ENCODE measurements at places on chromosomes 6 and 20.

- no peak for DNase-seq
These were observed 12.7 kb upstream of the EFHC1 start for GRCh38 chr6:52407467-52407866.

DNA sequence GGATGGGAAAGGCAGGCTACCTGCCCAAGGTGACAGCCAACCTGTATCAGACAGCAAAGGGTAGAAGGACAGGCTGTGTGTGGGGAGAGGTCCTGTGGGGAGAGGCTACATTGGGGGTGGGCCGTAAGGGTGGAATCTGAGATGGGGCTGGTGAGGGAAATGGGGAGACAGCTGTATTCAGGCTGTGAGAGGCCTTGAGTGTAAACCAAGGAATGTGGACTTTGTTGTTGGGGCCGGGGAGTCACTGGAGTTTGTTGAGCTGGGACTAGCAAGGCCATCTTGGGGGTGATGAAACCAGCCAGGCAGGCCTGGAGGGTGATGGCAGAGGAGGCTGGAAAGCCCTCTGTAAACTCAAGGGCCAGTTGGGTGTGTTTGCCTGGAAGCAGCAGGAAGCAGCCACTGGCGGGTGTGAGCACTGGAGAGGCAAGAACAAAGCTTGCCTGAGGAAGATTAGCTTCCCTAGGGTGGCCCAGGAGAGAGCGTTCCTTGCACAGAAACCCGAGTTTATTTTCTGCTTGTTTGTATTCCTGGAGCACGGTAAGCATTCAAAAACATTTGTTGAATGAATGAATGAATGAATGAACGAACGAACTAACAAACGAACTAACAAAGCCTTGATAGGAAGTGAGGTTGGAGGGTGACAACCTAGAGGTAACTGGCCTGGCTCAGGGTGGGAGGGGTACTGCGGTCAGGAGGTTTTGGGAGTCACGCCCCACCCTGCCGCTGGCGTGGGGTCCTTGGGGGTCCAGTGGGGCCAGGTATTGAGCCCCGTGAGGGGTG, 18.9 kb downstream of the TTBK1 start:
- DNase-seq, result no peak

DNA sequence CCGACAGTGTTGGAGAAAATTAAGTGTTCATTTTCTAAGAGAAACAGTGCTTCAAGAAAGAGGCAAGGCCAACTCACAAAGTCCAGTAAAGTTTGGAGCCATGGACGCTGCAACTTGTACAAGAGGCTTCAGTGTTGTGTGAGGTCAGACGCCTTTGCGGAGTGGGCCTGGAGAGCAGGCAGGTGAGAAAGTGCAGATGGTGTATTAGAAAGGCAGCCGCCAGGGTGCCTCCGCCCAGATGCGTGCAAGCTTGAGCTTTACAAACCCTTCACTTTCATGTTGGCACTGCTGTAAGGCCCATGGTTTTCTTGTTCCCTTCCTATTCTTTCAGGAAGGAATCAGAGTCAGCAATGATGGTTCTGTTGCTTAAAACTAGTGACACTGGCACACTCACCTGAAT, 25.4 kb upstream of the EXOC2 start:
- DNase-seq, result no peak

GRCh38 chr6:45877970-45878590, 137.6 kb downstream of the CLIC5 start:
- DNase-seq, result no peak

DNA sequence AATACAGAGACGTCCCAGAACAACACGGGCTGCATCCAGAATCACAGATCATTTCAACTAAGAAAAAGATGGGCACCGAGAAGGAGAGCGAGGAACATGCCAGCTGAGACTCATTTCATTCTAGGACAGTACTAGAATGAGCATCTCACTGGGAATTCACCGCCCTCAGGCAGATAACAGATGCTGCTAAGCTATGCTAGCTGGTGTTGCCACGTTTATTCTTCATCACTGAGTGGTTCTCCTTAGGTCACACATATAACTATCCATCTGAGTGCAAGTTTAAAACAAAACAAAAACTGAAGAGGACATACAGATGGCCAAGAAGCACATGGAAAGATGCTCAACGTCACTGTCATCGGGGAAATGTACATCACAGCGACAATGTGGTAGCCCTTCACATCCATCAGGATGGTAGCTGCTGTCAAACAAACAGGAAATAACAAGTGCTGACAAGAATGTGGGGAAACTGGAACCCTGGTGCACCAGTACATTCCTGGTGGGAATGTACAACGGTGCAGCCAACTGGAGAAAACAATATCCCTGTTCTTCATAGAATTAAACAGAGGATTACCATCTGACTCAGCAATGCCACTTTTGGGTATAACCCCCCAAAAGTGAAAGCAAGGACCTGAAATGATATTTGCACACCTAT, 97.6 kb downstream of the SLC22A23 start:
- DNase-seq, result no peak

GRCh38 chr6:78554341-78554740, 313.0 kb upstream of the IRAK1BP1 start:
- DNase-seq, result no peak

DNA sequence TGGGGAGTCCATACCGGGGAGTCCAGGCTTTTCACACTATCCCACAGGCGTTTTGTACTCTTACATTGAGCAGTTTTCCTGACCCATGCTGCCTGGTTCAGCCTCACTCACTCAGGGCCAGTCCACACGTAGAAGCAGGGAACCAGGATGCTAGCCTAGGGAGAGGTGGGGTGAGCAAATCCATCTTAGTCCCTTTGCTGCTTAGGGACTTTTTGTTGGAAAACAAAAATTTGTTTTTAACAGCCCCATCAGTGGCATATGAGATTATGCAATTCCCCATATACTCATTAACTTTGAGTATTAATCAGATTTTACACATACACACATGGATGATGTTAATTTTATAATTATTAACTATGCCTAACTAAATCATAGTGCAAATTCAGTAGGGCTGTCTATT, 84.2 kb downstream of the EZR start:
- no peak for DNase-seq

GRCh38 chr20:3739054-3739925, 6.8 kb downstream of the HSPA12B start:
- no peak for DNase-seq

- DNase-seq, result no peak
These were observed 51.0 kb upstream of the ASIP start for GRCh38 chr20:34190262-34190661.

DNA sequence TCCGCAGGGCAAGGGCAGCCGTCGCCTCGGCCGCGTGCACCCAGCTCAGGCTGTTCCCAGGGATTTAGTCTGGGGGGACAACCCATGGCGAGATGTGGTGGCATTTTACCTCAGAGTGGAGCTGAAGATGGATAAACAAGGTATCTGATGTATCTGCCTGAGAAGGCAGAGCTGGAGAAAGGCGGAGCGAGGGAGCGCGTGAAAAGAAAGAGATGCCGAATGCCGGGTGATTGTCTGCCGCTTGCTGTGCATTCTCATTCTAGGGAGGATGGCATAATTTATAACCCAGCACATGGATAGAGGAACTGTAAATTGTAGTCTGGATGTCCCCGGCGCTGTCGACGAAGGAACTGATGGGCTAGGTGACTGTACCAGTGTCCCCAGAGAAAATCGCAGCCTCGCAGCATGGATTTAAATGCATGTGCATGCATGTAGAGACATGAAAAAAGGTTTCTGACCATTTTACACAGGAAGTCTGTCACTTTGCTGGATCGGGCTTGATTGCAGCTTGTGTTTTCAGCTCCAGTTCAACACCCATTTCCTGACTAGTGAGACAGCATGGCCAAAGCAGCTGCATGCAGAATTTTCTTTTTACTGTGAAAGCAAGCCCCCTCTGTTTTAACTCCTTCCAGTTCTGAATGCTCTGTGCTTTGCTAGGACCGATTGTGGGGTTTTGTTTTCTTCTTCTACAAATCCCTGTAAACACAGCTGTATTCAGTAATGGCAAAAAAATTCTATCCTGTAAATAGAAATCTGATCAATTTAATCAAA, 149.7 kb downstream of the PRL start:
- no peak for DNase-seq

All from stimulated activated CD4-positive, alpha-beta T cell treated with anti-CD3 and anti-CD28 coated beads, TNF-alpha, amount 100 ng/mL, for 1 hour (primary cell).